ENCODE measurements at places on chromosomes 1 and 21.

GRCh38 chr1:155026154-155026553, 7.4 kb downstream of the DCST2 start:
- DNase-seq, result no peak

GRCh38 chr1:234745844-234746797, 136.1 kb upstream of the IRF2BP2 start:
- no peak for DNase-seq

GRCh38 chr1:193060938-193061337, 1.5 kb downstream of the RO60 start:
- no peak for DNase-seq

DNA sequence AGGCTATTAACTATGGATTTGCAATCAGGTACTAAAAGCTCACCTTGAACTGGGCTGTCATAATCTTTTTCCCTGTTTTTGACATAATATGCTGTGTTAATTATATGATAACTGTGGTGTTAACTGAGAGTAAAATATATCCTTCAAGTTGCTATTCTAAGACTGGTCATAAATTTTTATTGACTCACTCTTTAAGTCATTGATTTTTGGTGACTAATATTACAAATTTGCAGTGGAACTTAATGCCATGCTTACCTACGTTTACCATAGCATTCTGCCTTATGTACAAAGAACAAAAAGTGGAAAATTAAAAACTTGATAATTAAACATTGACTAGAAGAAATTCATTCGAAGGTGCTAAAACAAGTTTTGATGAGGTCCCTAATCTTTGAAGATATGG, 872.4 kb downstream of the BRINP3 start:
- no peak for DNase-seq

DNA sequence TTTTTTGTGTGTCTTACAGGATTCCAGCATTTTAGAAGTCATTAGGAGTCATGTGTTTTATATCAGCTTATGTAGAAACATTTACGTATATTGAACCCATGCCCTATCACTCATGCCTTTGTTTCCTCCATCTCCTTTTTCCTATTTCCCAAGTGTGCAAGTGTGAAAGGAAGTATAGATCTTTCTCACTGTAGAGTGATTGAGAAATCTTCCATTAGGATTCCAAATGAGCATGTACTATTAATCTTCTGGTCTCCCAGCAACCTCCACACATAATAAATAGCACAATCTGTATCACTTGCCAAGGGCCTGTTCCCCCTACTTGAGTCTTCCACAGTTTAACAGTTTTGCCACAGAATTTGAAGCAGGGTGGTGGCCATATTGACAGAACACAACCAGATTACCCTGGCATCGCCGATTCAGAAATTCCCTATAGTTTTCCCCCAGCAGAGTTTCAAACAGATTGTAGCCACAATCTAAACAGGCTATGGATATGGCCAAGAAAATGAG, 1052.8 kb downstream of the TTLL7 start:
- no peak for DNase-seq

DNA sequence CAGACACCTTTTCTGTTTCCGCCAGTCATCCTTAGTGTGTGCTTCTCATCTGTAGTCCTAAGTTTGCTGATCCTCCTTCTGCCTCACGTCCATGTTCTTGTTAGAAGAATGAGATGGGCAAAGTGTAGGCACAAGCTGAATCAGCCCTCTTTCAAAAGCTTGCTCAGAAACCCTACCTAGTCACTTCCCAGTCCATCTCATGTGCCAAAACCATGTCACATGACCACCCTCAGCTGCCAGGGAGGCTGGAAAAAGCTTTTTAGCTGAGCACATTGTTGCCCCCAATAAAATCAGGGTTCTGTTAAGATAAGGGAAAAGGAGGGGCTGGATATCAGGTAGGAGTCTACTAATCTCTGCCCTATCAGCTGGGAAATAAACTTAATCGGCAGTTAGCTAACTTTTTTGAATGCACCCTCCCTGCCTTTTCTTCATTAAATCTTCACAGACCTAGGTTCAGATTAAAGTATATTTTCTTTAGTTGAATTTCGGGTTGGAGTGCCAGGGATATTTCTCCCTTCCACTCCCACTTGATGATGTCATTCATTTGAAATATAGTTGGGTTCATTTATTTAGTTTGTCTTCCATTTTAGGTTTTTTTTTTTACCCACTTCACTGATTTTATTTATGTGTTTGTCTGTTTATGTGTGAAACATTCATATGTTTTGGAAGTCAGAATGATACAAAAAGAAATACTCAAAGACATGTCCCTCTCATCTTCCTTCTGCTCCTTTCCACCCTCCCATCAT, 129.2 kb downstream of the ROR1 start:
- DNase-seq, result no peak

- no peak for DNase-seq
Measured at GRCh38 chr1:61399199-61399598, 316.8 kb downstream of the NFIA start.

- no peak for DNase-seq
Measured at GRCh38 chr1:147238925-147239820, 3.3 kb upstream of the CHD1L start.

DNA sequence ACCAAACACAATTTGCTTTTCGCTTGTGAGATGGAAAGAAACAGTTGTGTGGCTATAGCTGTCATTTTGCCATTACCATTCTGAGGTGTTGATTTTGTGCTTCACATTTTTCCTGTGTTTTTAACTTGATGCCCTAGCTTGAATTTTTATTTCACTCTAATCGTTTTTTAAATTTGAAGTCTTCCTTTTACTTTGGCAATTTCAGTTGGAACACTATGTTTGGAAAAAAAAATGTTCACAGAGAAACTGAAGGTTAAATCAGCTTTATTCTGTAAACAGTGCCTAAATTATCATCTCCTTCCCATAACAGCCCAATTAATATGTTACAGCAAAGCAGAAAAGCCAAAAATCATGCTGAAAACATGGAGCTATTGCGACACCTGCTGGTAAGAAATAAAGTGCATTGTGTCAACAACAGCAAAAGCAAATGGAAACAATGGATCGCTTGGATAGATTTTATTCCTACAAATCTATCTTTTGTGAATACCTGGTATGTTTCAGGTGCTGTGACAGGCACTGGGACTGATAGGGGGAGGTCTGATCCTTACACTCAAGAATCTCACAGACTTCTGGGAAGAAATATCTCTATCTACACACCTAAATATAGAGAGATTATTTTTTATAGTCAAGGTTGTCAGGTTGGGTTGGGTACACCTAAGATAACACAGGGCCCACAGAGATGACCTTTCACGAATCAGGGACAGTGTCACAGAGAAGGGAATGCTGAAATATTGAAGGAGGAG, 16.2 kb upstream of the ERICH3 start:
- peak; percentile 26 for DNase-seq

- DNase-seq, result no peak
Measured at GRCh38 chr21:42465008-42465802, 30.8 kb downstream of the RSPH1 start.

All from activated gamma-delta T cell treated with Interleukin-2 at 50 U/mL for 16 hours (primary cell).